OCI-LY7 (cell line): ENCODE measurements at places on chromosomes 4 and X.
A peak's percentile ranks its signal among the peaks of the same experiment; 100 is the strongest.

GRCh38 chrX:148785256-148785655, 284.8 kb downstream of the AFF2 start:
- DNase-seq, result peak; percentile 35

- DNase-seq, result no peak
Observed at GRCh38 chr4:4533461-4534169, 8.2 kb downstream of the STX18 start.

GRCh38 chrX:68503836-68504636, 5.2 kb downstream of the YIPF6 start:
- no peak for DNase-seq

DNA sequence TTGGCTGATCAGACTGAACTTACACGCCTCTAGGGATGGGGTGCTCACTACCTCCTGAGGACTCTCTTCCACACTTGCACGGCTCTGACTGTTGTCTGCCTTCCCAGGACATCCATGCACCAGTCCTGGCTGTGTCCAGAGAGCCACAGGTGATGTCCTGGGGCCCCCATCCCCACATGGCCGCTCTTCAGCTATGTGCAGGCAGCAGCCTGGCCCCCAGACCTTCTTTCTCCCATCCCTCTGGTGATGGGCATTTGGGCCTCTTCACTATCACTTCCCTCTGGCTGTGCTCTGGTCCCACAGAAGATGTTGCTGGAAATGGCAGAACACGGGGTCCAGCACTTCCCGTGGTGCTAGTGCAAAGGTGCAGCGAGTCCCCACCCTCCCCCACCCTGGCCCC, 40.9 kb upstream of the HMX1 start:
- no peak for DNase-seq

GRCh38 chr4:107541511-107541910, 178.5 kb downstream of the PAPSS1 start:
- DNase-seq, result no peak

DNA sequence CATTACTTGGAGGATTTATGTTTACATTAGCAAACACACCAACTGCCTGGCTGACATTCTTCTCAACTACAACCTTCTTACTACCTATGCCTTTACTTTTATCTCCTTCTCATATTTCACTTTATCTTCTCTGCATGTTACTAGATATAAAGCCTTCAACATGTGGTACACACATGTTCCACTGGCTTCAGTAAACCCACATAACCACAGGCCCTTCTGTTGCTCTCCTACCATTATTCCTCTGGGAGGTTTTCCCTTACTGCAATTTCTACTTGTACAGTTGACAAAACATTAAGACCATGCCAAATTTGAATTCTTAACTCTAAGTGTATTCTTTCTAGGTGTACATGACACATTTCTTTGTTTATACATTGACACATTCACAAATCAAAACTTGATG, 133.1 kb downstream of the ARAP2 start:
- no peak for DNase-seq

DNA sequence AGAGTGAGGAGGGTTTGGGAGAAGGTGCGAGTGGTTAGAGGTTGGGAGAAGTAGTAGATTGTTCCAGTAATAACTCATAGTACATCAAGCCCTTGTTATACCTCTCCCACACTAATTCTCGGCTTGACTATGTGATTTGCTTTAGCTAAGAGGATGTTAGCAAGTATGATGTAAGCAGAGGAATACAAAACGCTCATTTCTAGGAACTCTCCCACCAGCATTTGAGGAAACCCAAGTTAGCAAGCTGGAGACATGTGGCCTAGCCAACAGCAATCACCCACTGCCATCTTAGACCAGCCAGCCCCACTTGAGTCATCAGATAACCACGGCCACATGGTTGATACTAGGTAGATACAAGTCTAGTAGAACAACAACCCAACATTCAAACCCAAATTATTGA, 14.2 kb downstream of the FTHL17 start:
- DNase-seq, result no peak

- no peak for DNase-seq
Observed at GRCh38 chr4:150131581-150132228, 53.5 kb downstream of the DCLK2 start.

GRCh38 chrX:17588303-17588702, 149.0 kb upstream of the SCML1 start:
- DNase-seq, result no peak

DNA sequence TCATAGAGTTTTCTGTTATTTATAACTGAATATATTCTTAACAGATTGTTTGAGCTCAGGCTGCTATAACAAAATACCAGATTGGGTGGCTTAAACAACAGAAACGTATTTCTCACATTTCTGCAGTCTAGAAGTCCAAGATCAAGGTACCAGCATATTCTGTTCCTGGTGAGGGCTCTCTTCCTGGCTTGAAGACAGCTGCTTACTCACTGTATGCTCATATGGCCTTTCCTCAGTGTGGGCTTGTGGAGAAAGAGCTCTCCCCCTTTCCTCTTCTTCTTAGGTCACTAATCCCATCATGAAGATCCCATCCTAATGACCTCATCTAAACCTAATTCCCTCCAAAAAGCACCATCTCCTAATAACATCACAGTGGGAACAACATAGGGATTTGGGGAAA, 117.8 kb downstream of the RASGEF1B start:
- no peak for DNase-seq

- no peak for DNase-seq
Observed at GRCh38 chr4:118797558-118798142, 38.3 kb downstream of the SEC24D start.

- peak; percentile 86 for DNase-seq
Observed at GRCh38 chr4:140884431-140885058, 128.4 kb upstream of the TBC1D9 start.

DNA sequence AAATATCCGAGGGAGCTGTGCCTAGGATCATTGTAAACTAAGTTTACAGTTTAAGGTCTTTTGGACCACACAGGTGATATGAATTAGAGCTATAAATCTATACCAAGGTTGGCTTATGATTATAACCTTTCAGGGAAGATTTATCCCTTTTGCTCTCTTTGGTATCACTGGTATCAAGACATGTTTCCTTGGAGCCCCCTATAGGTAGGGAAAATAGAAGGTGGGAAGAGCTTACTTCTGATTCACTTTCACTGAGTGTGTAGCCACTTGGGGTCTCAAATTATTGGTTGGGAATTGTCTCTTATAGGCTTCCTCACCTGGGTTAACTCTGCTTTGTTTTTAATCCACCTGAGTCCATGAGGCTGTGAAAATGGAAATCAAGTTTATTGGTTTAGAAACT, 262.1 kb upstream of the NR3C2 start:
- DNase-seq, result no peak

DNA sequence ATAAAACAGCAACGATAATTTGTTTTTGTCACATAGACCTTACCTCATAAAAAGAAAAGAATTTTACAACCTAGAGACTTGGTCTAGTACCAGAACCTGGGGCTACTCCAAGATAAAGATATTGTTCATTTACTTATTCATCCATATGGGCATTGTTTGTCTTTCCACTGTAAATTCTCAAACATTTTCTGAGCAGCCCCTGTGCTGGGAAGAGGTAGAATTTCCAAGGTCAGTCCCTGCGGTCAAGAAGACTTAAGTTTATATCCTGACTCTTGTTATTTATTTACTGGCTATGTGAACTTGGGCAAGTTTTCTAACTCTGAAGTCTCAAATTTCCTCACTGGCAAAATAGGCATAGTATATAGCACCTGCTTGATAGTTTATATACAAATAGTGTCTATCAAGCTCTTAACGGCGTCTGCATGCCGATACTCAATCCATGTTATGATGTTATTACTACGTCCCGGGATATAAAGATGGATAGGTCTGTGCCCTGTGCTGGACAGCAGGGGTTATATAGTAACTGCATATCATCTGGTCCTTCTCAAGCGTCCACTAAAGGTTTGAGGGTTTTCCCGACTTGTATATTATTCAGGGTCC, 222.1 kb upstream of the TAPT1 start:
- DNase-seq, result no peak

GRCh38 chr4:145756244-145756643, 76.3 kb downstream of the C4orf51 start:
- DNase-seq, result no peak

- no peak for DNase-seq
Observed at GRCh38 chr4:77665381-77666069, 59.9 kb downstream of the CXCL13 start.

DNA sequence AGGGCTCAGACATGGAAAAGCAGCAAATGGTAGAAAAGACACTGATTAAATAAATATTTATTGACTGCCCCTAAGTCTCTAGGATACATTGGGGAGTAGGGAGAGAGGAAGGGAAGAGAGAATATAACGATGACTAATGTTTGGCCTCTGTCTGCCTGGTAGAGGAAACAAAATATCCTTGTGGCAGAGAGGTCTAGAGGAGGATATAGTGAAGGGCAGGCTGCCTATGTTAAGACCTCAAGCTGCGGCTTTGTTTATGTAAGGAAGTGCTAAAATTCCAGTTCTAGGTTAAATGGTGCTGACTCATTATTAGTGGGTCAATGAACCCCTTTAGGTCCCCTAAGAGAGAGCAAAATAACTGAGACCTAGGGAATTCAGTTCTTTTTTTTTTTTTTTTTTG, 427.3 kb upstream of the FTHL17 start:
- DNase-seq, result no peak

- DNase-seq, result no peak
Observed at GRCh38 chrX:88170553-88170952, 576.5 kb upstream of the CPXCR1 start.

- no peak for DNase-seq
Observed at GRCh38 chrX:115054876-115055275, 37.5 kb upstream of the IL13RA2 start.

GRCh38 chr4:147318586-147318985, 162.3 kb upstream of the EDNRA start:
- DNase-seq, result no peak

DNA sequence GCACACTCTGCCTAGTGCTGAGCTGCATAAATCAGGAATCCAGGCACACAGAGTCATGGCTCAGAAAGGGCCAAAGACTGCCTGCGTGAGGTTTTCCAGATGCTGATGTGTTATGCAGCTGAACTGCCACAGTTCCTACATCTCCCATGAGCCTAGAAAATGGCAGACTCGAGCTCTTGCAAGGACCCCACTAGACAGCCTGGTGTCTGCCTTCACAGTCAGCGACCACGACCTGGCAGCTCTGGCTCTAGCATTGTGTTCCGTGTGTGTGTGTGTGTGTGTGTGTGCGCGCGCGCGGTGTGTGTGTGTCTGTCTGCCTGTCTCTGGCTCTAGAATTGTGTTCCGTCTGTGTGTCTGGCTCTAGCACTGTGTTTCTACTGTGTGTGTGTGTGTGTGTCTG, 203.6 kb upstream of the AGTR2 start:
- no peak for DNase-seq

- DNase-seq, result no peak
Observed at GRCh38 chr4:110989125-110989524, 366.2 kb upstream of the PITX2 start.

DNA sequence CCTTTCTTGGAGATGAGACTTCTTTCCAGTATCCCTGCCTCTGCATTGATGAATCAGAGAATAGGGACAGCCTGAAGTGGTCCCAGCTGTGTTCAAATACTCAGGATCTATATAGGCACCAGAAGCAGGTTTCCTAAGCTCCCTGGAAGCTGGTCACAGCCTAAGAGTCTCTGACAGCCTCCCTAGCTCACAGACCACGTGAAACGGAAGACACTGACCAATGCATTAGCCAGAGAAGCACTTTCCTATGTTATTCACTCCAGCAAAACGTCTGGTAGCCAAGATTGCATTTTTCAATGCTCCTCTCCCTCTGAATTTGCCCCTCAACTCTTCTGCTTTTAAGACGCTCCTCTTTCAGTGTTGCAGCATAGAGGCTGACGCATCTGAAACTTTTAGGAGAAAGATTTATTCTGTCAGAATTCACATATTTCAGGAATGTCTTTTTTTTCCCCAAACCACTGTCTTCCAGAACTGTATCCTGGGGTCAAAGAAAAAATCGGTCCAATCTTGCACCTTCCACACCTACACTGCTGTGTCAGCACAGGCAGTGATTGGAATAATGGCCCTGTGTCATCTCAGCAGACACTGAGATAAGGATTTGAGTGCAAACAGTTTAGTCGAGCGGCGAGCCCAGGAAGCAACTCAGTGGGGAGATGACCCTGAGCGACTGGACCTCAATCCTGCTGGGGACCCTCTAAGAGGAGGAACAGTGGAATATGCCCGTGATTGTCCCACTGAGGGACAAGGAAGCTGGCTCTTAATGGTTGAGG, 109.4 kb downstream of the SMIM20 start:
- no peak for DNase-seq

DNA sequence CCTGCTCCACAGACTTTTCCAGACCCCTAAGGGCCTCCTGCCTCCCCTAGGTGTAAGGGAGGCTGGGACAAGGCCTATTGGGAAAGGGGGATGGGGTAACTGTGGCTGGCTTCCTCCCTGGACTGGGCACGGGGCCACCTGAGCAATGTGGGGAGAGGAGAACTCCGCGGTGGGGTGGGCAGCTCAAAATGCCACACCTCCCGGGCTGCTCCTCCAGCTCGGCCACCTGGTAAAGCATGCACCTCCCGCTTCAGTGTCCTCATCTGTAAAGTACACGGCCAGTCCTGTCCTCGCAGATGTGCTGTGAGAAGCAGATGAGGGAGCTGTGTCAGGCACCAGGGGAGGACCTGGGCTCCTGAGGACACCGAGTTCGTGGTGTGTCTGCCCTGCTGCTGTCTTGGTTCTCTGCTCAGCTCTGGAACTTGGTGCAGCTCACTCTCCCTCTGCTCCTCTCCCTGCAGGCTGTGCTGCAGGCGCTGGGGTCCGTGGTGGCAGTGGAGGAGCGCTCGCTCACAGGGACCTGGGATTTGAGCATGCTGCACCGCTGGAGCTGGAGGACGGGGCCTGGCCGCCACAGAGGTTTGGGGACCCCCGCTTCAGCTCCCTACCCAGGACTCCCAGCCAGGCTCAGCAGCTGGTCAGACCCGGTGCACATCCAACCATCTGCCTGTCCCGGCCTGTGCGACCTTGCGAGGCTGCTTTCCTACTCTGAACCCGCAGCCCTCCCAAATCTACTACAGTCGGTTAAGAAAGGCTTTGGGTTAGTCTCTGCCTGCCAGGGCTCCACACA, 20.8 kb upstream of the MRFAP1 start:
- DNase-seq, result no peak

- peak; percentile 20 for DNase-seq
Observed at GRCh38 chr4:128220286-128221235, 67.1 kb downstream of the PGRMC2 start.

GRCh38 chr4:7029212-7029611, 14.0 kb upstream of the TADA2B start:
- no peak for DNase-seq

- no peak for DNase-seq
Observed at GRCh38 chr4:71833232-71833900, 49.5 kb upstream of the GC start.

- no peak for DNase-seq
Observed at GRCh38 chrX:10467793-10468192, 152.6 kb downstream of the MID1 start.

DNA sequence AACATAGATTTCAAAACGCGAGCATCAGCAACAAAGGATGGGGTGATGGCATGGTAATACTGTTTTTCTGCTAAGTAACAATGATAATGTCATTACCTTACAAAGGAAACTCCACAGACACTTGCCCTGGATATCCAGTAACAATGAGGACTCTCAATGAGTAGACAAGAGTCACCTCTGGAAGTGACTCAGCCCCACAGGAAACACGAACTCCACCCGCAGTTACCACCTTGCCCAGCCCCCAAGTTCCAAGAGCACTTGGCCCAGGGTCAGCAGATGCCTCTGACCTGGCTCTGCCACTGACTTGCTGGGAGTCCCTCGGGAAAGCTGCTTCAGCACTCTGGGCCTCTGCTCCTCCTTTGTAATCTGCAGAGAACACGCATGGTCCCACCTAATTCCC, 110.3 kb upstream of the MAP3K15 start:
- no peak for DNase-seq
